ENCODE measurements at places on chromosomes 2 and 18.
A peak's percentile ranks its signal among the peaks of the same experiment; 100 is the strongest.

DNA sequence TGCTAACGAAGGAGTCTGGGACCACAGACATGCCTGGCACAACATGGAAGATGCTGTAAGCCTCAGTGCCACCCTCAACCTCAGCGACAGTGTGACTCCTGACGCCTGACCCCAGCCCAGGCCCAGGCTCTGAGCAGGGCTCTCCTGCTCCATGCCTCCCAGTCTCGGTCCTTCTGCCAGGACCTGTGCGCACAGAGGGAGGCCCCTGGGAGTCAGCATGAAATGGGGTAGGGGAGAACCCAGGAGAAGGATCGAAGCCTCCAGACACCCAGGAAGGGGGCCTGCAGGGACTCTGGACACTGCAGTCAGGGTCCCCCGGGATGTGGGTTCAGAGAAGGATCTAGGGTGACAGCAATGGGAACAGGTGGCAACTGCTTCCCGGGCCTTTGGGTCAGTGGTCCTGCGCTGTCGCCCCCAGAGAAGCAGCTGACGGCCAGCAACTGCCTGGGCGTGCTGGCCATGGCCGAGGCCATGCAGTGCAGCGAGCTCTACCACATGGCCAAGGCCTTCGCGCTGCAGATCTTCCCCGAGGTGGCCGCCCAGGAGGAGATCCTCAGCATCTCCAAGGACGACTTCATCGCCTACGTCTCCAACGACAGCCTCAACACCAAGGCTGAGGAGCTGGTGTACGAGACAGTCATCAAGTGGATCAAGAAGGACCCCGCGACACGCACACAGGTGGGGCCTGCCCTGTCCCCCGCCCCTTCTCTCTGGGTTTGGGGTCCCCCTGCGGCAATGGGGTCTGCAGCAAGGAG lies 233.9 kb downstream of the ATAD2B start:
- no peak for DNase-seq

DNA sequence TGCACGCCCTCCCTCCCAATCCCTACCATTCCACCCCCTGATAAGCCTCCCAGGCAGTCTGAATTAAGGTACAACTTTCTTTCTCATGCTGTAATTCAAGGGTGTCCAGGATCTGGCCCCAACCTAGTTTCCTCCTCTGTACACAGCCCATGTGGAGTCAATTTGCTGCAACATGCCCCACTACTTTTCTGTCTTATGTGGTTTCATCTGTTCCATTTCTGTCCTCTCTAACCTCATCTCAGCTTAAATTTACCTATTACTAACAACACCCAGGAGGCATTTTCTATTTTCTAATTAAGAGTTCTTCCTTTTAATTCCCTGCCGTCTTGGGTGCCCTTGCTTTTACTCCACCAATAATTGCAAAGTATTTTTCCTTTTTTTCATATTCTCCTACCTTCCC lies 10.0 kb downstream of the PPP4R1 start:
- no peak for DNase-seq

- no peak for DNase-seq
Measured at GRCh38 chr2:169693360-169693759, 845 bp downstream of the CFAP210 start.

- DNase-seq: no peak
Measured at GRCh38 chr18:50606609-50607008, 46.7 kb downstream of the MAPK4 start.

- no peak for DNase-seq
Measured at GRCh38 chr2:209592106-209592505, 168.3 kb downstream of the MAP2 start.

- no peak for DNase-seq
Measured at GRCh38 chr18:56278421-56279003, 359.9 kb downstream of the TXNL1 start.

DNA sequence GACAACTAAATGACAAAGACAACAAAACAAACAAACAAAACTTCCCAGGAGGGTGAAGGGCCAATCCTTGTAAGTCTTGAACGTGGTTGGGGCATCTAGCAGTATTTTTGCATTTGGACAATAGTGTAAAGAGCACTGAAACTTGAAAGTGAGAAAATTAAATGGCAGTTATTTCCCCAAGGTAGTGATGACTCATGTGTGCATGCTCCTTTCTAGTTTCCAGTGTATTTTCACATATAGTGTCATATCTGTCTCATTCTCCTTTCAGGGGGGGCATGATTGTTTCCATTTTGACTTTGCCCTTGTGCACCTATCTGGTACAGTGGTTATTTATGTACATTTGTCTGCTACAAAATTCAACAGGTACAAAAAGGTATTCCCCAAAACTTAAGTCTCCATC lies 39.5 kb downstream of the CERS6 start:
- DNase-seq: no peak

DNA sequence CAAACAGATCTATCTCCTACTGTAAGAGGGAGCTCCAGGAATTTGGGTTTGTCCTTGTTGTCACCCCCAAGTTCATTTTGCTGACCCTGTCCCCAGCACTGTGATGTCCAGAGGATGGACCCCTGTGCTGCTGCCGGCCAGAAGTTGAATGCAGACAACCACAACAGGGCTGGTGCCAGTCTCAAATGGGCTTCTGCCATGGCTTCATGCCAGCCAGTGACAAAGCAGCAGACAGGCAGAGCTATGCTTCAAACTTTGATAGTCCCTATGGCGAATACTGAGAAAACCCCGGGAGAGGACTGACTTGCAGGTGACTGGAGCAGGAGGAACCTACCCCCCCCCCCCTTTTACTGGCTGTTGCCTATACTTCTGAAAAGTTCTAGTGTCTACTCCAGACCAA lies 3.2 kb downstream of the SMAD7 start:
- DNase-seq: no peak

GRCh38 chr2:240514631-240515030 lies 43.2 kb downstream of the ANKMY1 start:
- DNase-seq: no peak

- DNase-seq: no peak
Measured at GRCh38 chr2:44778221-44778654, 163.3 kb upstream of the SIX3 start.

- DNase-seq: no peak
Measured at GRCh38 chr2:127107622-127107999, 657 bp upstream of the BIN1 start.

DNA sequence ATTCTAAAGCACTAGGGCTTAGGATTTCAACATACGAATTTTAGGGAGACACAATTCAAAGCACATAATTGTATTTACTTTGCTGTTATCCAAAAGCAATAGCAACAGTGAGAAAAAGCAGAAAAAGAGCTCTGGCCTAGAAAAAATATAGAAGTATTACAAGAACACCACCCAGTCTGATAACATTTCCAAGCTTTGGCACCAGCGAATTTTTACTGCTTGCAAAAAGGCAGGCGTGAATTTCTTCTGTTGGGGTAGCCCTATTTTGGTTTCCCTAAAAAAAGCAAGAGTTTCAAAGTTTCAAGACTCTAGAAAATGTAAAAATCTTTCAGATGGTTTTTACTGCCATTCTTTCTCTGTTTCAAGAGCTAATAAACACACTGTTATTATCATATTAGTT lies 292.7 kb downstream of the DPP10 start:
- no peak for DNase-seq

DNA sequence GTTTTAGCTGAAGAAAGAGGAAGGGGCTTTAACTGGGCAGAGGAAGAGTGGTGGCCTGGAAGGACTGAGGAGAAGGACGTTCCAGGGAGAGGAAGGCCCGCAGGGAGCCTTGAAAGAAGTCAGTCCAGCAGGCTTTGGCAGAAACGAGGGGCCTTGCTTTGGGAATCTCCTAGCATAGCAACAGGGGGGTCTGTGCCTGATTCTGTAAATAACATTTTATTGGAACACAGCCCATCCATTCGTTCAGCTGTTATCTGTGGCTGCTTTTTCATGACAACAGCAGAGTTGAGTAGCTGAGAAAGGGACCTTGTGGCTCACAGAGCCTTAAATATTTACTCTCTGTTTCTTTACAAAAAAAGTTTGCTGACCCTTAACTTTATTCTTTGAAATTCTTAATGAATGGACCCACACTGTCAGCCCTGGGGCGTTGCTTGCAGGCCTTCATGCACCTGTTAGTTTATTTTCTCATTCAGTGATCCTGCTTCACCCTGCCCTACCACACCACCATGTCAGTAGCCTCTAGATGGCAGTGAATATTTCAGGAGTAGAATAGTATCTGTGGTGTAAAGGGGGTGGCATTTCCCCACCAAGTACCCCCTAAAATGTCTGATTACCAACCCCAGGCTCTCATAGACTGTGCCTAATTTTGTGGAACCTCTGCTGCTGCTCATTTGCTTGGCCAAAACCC lies 61.0 kb downstream of the MGAT5 start:
- DNase-seq: no peak

GRCh38 chr2:45860136-45861121 lies 209.0 kb downstream of the PRKCE start:
- peak; percentile 55 for DNase-seq

DNA sequence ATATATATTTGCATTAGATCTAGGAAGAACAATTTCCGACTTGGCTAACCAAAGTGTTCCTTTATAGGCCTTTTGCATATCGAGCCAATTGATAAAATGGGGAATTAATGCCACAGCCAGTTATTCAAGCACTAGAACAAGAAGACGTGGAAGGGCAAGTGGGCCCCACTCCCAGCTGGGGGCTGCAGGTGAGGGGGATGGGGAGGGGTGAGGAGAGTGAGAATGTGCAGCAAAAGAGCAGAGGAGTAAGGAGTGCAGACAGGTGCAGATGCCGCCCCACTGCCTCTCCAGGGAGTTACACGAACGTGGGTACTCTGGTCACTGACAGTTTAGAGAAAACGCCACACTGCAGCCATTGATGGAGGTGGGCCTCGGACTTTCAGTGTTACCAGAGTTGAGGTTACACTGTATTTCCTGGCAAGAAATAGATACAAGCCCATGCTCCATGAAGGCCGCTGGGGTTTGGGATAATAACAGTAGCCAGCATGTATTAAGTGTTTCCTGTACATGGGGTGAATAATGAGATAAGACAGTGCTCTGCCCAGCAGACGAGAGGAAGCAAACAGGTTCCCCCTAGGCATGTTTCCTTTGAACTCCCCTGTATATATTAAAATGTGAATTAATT lies 40.9 kb downstream of the GORASP2 start:
- DNase-seq: no peak

GRCh38 chr2:172196768-172197431 lies 94.2 kb upstream of the DLX2 start:
- DNase-seq: peak; percentile 12

- DNase-seq: no peak
Measured at GRCh38 chr2:154960802-154961583, 262.5 kb downstream of the KCNJ3 start.

- no peak for DNase-seq
Measured at GRCh38 chr2:129782633-129782990, 196.9 kb upstream of the RAB6C start.

- no peak for DNase-seq
Measured at GRCh38 chr18:44943311-44943881, 262.7 kb downstream of the SETBP1 start.

DNA sequence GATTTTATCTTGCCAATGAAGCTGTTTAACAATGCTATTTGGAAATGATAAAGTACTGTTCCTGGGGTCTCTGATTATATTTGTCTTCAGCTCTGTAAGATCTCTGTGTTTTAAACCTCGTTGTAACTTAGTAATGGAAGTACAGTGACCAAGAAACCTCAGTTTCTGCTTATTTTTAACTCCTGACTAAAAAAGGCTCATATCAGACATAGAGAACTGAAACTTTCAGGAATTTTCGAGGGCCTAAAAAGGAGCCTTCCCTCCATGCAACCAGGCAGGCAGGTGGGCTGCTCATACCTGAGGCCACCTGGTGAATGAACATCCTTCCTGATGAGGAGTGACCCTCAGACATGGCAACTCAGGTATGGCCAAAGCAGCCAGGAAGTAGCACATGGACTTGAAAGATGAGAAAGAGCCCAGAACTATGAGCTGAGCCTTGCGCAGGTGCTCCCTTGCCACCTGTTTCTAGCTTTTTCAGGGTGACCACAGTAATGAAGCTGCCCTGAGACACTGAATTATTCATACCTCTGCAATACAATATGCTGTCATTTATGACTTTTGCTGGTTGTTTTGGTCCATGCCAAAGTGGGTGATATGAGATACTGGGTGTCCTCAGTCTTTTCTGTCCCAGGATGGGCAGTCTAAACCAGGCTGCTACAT lies 23.9 kb downstream of the MYO3B start:
- DNase-seq: no peak

DNA sequence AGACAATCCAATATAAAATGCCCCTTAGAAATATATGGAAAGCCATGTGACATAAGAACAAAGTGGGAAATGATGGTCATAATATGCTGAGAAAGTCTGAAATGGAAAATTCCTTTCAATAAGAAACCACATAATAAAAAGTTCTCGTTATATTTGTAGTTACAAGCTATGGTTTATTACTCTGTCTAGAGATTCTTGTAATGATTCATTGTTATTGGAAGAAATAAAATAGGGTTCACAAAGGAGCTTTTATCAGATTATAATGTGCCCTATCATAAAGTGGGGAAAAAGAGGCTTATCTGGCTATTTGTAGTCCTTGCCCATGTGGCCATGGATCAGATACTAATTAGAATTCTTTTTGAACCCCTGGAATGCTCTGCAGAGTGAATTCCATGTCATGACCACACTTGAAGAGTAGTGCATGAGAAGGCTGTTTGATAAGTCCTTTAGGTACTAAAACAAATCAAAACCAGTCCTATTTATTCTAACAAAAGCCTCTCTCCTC lies 420.7 kb upstream of the NRP2 start:
- DNase-seq: no peak

DNA sequence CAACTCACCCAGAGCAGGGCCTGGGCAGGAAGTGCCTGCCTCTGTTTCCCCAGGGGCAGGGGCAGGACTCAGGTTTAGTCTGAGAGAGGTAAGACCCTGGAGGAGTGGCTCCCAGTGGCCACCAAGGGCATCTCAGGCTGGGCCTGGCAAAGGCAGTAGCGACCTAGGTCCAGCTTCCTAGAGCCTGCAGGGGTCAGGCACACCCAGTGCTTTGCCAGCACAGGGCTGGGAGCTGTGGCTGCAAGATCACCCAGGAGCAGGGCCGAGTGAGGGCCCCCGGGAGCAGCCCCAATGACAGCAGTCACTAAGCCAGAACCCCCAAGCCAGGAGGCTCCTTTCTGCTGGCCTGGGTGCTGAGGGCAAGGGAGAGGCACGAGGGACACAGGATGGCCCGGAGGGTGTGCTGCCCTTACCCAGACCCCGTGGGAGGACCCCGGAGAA lies 8.8 kb upstream of the DUSP2 start:
- DNase-seq: no peak

GRCh38 chr2:8125741-8126711 lies 555.8 kb upstream of the ID2 start:
- no peak for DNase-seq

GRCh38 chr2:29607038-29607420 lies 314.4 kb downstream of the ALK start:
- DNase-seq: no peak

- no peak for DNase-seq
Measured at GRCh38 chr18:71209944-71210343, 921.1 kb downstream of the SOCS6 start.
